ENCODE measurements at places on chromosomes 4 and X. TPM values are rescaled to one million over a fixed set of nuclear protein-coding genes. Genes with fewer than 3 reads are reported as not detected.

DNA sequence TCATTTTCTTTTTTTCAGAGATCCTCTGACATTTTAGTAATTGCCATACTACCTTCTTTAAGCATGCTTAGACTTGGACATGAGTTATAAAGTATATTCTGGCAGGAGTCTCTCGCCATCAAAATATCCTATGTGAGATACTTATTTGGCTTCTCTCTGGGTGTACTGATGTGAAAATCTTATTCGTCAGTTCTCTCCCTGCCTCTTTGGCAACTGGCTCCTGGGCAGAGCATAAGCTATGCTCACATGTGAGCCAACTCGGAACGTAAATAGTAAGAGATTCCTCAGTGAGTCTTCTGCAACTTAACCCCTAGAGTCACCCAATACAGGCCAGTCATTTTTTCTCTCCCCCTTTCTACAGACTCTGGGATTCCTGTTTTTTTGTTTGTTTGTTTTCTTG lies 91.6 kb downstream of the MAGEB17 start:
- H3K27me3 ChIP-seq = peaks cover 5% of the 10 kb centered on the region
- H3K4me1 ChIP-seq = no peaks in the 10 kb centered on the region
- H3K27ac ChIP-seq = no peak overlapping the region
- no peak for DNase-seq

GRCh38 chrX:129158505-129158904 lies 364.8 kb downstream of the SMARCA1 start:
- H3K36me3 ChIP-seq = no peaks in the 10 kb centered on the region
- H3K4me3 ChIP-seq = no peak overlapping the region
- DNase-seq = no peak

DNA sequence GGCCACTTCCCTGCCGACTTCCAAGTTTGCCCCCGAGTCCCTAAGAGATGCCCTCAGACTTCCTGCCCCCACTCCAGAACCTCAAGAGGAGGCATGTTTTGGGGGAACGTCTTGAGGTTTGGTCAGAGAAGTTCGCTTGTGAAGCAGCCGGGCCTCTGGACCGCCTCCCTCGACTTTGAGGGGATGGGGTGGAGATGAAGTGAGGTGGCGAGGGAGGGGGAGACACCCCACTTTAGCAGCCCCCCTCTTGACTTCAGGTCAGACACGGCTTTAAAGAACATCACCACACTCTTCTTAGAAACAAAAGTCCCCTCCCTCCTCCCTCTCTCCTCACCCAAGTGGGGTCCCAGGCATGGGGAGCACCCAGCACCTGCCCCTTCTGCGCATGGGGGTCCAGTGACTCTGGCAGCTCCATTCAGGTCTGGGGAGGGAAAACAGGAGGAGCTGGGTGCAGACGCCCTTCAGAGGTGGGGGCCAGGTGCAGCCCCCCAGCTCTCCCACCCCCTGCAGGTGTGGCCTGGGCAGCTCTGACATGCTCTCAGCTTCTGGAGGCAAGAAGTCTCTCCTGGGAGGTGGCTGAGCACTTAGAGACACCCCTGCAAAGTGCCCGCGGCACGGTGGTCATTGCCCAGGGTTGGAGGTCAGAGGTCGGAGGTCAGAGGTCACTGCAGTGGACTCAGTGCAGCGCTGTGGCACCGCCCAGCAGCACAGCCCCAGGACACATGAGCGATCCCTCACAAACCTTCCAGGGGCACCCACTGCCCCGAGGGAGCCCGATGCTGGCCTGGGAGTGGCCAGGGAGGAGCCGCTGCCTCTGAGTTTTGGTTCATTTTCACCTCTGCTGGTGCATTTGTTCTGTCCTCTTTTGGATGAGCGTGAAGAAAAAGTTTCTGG lies 108.8 kb downstream of the CPZ start:
- peaks cover 90% of the 10 kb centered on the region for H3K27me3 ChIP-seq
- no peaks in the 10 kb centered on the region for H3K4me1 ChIP-seq
- no peak overlapping the region for H3K27ac ChIP-seq
- no peak overlapping the region for H3K4me3 ChIP-seq
- DNase-seq = no peak

- H3K4me1 ChIP-seq = no peaks in the 10 kb centered on the region
- H3K36me3 ChIP-seq = no peaks in the 10 kb centered on the region
- no peak overlapping the region for H3K27ac ChIP-seq
- no peak for DNase-seq
Observed at GRCh38 chr4:33628296-33628695, 2616.0 kb downstream of the ARAP2 start.

Gene ZNF711
- 2.9 TPM for total RNA-seq

Data from left lung (tissue), 14 donors.